ENCODE measurements at places on chromosomes 11 and 22.

DNA sequence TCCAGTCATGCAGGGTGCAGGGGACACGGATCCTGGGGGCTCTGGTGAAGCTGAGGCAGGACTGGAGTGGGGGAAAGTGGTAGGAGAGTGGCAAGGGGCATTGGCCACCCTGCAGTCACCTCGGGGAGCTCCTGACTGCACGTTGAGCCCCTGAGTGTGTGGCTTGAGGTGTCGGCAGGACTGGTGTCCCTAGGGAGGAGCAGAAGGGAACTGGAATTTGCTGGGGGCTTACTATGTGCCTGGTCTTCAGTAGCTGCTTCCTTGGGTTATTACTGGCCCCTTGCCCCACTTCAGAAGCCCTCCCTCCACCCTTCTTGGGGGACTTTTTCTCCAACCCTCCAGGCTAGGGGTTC, 31.5 kb downstream of the IFT27 start:
- DNase-seq: no peak

- DNase-seq: no peak
Measured at GRCh38 chr11:123461164-123461563, 31.1 kb downstream of the GRAMD1B start.

DNA sequence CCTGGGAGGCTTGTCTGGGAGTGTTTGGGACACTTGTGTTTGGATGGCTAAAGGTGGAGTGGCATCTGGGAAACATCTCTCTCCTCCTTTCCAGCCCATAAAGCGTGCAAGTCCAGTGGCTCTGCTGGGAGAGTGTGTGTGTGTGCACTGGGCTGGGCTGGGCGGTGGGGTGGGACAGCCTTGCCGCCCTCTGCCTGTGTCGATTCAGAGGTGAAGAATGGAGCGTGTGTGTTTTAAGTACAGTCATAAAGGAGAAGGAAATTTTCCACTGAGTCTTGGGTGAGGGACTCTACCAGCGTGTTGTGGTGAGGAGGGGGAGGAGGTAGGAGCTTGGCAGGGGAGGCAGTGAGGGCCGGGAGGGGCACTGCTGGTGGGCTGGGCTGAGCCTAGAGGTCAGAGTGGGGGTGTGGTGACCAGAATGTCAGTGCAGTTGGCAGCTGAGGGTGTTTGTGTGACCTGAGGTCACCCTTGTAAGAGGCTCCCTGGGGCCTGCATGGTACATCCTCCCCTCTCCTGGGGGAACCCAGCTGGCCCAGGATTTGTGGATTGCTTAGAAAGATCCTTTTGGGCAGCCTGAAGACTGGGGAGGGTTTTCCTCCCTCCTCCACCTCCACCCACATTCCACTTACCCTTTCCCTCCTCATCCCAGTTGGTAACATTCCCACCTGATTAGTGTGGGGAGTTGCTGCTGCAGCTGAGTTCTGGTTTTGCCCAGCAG, 1.7 kb downstream of the TIMP3 start:
- DNase-seq: no peak

- peak; percentile 47 for DNase-seq
Measured at GRCh38 chr22:50531546-50531961, 1.7 kb upstream of the TYMP start.

GRCh38 chr22:36465232-36466021, 16.0 kb downstream of the TXN2 start:
- DNase-seq: no peak

Data from stimulated activated CD4-positive, alpha-beta T cell treated with anti-CD3 and anti-CD28 coated beads, Interleukin-1b, Interleukin-23, amount 100 ng/mL, for 1 hour (primary cell).